ENCODE measurements at places on chromosomes 4 and X.

DNA sequence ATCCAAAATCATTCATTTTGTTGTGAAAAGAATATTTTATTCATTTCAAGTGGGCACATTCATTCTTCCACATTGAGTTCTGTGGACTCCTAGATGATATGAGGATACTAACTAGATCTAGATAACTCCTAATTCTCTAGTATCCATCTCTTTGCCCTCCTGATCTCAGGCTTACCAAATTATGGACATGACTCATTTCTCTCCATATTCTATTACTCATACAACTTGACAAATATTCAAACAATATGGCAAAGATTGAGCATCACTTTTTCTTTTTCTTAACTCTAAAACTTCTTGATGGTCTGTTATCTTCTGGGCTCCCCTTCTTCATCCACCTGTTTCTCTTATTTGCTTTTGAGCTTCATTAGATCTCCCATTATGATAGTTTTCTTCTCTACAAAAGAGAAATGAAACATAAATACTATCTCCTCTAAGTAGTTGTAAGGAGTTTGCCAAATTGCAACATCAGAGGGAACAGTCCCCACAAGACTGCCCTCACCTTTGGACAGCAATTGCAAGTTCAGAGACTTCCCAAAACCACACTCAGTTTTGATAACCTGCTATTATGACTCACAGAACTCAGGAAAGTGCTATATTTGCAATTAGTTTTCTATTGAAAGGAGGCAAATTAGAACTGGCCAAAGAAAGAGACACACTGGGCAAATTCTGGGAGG, 422.9 kb downstream of the SPRY1 start:
- DNase-seq, result no peak

GRCh38 chr4:42605264-42605663, 51.6 kb downstream of the ATP8A1 start:
- no peak for DNase-seq

DNA sequence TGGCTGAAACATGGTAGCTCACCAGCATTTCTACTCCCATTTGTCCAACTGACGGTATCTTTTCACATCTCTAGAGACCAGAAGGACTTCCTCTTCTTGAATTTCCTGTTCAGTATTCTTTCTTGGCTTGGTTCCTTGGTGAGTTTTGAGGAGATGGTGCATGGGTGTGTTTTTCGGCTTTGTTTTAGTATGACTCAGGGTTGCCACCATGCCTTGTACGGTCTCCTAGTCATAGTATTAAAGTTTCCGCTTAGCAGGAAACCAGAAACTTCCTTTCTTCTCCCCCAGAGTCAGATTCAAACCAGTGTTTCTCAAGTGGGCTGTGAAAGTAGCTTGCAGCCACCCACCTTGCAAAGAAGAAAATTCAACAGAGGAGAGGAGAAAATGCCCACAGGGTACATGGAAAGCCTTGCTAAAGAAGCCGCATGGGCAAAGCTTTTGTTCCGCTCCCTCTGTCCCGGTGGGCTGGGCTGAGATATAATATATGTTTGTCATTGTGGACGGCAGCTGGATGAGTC, 5.7 kb downstream of the CD99 start:
- peak; percentile 53 for DNase-seq

DNA sequence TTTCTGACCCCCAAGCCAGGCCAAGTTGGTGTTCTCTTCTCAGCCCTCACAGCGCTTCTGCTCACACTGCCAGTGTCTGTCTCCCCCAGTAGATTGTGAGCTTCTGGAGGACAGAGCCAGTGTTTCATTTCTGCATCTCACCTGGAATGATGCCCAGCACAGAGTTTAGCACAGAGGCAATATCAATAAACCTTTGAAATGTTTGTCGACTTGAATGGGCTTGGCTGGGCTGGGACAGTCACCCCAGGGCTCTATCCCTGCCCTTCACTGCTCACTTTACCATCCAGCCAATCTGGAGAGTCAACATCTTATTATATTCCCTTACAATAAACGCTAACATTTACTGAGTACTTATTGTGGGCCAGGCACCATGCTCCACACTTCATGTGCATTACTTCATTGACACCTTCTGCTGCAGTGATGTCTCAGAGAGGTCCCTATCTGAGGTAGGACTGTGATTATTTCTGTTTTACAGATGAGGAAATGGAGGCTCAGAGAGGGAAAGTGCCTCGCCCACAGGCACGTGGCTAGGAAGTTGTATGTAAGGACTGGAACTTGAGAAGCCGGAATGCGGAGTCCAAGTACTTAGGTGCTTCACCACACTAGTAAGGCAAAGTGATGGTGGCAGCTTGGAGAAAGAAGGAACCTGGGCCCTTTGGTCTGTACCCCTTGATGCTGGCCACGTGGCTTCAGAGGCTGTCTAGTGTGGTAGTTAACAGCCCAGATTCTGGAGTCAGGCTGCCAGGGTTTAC, 19.5 kb downstream of the EFNB1 start:
- DNase-seq, result no peak

DNA sequence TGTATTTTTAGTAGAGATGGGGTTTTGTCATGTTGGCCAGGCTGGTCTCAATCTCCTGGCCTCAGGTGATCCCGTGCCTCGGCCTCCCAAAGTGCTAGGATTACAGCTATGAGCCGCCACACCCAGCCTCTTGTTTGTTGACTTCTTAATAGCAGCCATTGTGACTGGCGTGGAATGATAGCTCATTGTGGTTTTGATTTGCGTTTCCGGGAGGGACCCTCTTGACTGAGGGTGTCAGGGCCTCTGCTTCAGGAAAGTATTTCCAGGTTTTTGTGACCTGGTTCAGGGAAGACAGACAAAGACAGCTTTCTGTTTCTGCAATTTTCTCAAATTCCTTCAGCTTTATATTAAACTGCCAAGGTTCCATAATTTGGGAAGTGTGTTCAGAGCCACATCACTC, 15.1 kb downstream of the CSF2RA start:
- no peak for DNase-seq

DNA sequence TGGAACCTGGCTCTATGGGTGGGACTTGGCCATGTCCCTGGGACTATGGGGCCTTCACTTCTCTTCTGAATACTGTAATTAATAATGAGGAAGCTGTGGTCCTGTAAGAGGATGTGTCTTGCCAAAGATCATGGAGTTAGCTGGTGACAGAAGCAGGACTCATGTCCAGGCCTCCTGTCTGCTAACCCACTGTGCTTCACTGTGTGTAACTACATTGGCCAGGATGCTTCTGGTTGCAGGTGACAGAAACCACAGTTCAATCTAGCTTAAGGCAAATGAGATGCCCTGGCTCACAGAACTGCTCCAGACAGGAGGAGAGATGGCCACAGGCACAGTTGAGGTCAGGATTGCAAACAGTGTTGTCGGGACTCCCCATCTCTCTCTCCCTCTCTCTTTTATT, 3.1 kb downstream of the MTMR1 start:
- DNase-seq, result no peak

DNA sequence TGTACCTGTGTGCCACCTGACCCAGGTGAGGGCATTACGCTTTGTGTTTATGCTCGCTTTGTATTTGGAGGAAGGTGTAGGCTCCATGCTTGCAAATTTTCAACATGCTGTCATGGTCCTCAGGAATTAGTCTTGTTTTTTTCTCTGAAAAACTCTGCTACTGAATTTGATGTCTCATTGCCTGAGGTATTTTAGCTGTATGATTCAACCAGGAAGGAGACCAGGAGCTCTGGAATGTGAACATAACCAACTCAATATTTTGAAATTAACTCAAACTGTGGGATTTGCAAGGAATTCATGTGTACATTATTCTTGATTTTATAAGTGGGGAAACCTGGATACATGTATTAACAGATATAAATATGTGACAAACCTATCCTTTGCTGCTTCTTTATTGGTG, 134.1 kb downstream of the SLC4A4 start:
- no peak for DNase-seq

GRCh38 chr4:150251752-150252190, 173.5 kb downstream of the DCLK2 start:
- no peak for DNase-seq

- DNase-seq, result no peak
These were observed 63.9 kb upstream of the SOD3 start for GRCh38 chr4:24731448-24731847.

DNA sequence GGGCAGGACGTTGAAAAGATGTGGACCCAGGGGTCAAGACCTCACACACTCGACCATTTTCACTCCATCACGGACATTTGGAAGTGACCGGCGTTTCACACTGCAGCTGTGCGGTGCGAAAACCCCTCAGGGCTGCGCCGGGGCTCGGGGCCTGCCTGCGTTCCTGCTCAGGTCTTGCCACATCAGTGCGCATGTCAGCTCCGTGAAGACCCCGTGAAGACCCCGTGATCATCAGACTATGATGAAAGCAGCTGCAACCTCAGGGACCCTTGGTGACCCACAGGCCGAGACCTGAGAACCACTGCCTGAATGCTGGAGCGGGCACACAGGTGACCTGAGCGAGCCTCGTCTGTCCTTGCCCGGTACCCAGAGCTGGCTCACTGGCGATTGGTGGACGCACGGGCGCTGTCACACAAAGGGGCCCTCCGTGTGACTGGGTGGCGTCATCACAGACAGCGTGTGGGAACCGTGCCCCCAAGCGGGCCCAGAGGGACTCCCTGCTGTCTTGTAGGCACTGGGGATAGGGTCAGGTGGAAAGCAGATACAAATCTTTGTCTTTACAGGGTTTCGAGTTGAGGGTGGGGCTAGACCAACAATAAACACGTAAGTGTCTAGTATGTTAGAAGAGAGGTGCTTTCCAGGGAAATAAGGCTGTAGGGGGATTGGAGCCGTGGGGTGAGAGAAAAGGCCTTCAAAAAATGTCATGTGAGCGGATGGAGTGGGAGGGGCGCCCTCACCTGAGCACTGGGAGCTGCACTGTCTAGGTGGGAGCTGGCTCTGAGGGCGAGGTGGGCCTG, 12.7 kb downstream of the MSANTD1 start:
- no peak for DNase-seq

GRCh38 chr4:38464328-38464727, 199.7 kb upstream of the KLF3 start:
- DNase-seq, result no peak

- no peak for DNase-seq
These were observed 286.9 kb upstream of the EMCN start for GRCh38 chr4:100804576-100805360.

DNA sequence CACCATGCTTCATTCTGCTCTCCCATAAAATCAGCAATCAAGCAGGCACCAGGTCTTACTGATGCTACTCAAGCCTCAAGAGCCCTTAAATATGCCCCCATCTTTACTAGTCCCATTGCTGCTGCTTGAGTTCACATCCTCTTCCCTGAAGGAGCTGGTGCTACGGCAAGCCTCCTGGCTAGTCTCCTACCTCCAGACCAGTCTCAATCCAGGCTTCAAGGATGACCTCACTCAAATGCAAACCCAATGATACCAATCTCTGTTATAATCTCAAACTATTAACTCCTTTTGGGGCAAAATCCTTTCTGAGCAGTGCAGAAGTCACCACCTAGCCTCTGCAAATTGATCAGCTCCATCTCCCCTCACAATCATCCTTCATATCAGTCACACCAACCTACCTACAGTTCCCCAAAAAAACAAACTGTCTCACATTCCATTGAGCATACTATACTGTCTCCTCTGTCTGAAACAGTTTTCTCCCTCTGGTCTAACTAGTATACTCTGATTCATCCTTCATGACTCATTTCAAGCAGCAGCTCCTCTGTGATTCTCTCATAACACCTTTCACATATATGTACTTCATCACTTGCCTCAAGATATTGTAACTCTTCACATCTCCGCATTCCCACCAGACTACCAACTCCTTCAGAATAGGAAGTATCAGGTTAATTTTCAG, 30.0 kb downstream of the PAPSS1 start:
- no peak for DNase-seq

DNA sequence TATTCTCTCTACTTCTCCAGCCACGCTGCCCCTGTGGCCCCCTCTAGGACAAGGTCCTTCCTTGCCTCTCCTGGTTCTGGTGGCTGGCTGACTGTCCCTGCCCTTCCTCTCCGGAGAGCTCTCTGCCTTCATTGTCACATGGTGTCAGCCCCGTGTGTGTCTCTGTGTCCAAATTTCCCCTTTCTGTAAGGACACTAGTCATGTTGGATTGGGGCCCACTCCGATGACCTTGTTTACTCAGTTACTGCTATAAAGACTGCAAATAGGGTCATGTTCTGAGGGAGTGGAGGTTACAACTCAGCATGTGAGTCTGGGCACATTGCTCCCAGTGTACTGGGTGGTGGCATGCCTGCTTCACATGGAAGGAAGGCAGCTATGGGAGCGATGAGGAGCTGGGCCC, 129.5 kb upstream of the PSAPL1 start:
- no peak for DNase-seq

GRCh38 chr4:30856795-30857564, 136.8 kb downstream of the PCDH7 start:
- DNase-seq, result no peak

GRCh38 chrX:136163689-136164088, 16.4 kb downstream of the FHL1 start:
- DNase-seq, result no peak

- no peak for DNase-seq
These were observed 108.8 kb downstream of the ZNF827 start for GRCh38 chr4:145829629-145830395.

DNA sequence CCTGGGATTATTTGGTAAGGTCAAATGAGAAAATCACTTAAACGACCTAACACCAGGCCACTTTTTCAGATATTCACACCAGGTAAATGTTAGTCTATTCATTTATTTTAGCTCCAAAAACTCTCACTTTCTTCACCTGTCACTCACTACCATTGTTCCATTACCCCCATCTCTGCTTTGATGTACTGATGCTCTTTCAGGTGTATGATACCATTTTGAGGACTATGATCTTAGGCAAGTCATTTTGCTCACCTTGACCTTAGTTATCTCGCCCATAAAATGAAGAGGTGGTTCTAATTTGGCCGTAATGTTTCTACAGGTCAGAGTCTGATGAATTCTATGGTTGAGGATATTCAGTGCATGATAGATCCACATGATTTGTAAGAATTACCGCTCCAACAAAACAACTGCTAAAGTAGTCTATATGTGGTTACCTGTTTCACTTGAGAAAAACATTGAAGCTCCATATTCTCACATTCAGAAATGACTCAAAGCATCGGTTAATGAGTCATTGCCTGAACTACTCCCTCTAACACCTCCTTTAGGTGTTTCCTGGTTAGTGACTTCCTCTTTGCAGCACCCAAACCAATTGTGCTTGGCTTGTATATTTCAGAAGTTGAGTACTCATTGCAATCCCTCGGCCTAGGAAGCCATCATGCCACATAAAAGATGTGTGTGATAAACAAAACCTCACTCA, 4.5 kb downstream of the DTHD1 start:
- peak; percentile 45 for DNase-seq

DNA sequence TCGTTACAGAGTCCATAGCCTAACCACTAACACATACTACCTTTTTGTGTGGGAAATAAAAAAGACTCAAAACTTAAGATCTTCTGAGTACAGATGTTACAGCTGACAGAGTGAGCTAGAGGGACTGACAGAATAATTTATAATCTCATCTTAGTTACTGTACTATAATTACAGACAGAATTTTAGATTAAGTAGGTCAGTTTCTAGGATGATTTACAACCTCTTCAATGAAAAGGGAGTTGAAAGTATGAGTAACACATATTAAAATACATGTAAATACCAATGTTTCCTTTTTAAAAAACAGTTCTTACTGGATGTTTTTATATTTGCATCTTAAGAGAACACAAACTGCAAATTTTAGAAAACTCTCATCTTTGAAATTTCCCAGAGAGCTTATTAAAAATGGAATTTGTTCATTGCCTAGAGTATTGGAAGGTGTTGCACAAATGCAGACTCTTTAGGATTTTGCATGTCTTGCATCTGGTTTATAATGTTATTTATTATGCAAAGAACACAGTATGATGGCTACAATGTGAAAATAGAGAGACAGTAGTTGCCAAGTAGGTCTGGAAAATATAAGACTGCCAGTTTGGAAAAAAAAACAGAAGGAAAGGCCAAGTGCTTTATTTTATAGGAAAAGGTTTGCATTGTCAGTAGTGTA, 24.2 kb upstream of the CCNG2 start:
- no peak for DNase-seq

- no peak for DNase-seq
These were observed 10.2 kb downstream of the BEND2 start for GRCh38 chrX:18210470-18210869.

All from activated naive CD4-positive, alpha-beta T cell treated with anti-CD3 and anti-CD28 coated beads, Interleukin-2, amount 50 U/mL, for 16 hours (primary cell).